Skin of body (tissue), 3 donors: ENCODE measurements at places on chromosomes 11 and 22. TPM values are rescaled to one million over a fixed set of nuclear protein-coding genes. Genes with fewer than 3 reads are reported as not detected.

The PSMD13 gene
- 95.7 TPM for total RNA-seq

The OR51B4 gene
- not detected for total RNA-seq

- no peak for DNase-seq
These were observed 62.7 kb upstream of the AMOTL1 start for GRCh38 chr11:94705419-94705818.

DNA sequence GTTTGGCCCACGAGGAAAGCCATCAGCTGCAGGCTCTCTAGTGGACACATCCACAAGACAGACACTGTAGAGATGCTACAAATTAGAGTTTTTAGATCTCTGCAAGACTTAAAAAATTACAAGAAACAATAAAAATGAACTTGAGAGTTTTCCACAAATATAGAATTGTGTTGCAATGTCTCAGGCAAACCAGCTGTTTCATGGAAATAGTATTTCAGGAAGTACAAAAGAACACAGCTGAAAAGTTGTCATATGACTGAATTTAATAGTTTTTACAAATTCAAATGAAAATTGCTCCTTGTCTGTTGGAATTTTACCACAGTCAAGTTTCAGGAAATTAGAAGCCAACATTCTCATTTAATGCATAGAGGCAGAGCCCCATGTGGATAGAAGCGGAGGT lies 184.5 kb upstream of the PITPNB start:
- DNase-seq: no peak

DNA sequence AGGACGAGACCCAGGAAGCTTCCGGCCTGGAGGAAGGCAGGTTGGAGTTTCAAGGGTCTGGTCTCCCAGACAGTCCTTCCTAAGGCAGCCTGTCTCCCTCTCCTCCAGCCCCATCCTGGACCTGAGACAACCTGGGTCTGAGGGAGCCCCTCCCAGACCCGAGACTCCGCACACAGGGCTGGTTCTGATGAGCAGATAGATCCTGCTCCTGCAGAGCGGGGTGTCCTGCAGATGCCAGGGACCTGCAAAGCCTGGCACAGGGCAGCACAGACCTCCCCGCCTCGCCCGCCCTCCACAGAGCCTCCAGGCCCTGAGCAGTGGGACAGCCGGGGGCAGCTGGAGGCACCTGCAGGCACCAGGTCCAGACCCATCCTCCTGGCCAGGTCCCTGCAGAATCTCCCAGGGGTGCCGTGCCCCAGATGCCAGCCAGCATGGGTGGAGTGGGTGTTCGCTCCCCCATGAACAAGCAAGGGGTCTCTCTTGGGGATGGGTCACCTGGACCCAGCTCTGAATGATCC lies 7.8 kb downstream of the PIM3 start:
- DNase-seq: no peak

GRCh38 chr11:23948851-23949250 lies 548.0 kb upstream of the LUZP2 start:
- no peak for DNase-seq
